ENCODE measurements at places on chromosomes 12 and 14.

- no peak for DNase-seq
Measured at GRCh38 chr12:120204171-120204570, 3.3 kb upstream of the RPLP0 start.

- no peak for DNase-seq
Measured at GRCh38 chr12:32478858-32479725, 79.7 kb downstream of the FGD4 start.

DNA sequence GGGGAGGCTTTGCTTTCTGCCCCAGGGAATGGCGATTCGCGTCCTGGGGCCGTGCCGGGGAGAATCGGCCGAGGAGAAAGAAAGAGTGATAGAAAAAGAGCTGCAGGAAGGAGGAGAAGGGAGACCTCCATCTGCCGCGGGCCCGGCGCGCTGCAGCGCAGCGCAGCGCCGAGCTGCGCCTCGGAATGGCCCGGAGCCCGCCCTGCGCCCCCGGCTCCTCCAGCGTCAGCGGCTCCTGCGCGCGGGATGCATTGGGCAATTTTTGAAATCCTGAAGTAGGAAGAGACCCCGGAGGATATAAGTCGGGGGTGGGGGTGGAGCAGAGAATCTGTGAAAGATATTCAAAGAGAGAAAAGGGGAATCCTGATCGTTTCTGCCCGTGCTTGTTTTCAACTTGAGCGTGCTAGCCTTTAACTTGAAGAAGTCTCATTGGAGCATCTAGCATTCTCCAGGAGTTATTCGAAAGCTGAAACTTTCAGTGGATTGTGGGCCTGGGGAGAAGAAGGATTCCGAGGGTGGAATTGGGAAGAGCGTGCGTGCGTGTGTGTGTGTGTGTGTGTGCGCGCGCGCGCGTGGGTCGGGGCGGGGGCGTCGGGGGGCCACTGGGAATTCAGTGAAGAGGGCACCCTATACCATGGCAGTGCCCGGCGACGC, 441 bp downstream of the PDE3A start:
- no peak for DNase-seq

GRCh38 chr12:3363608-3364007, 127.4 kb upstream of the PRMT8 start:
- DNase-seq = no peak

DNA sequence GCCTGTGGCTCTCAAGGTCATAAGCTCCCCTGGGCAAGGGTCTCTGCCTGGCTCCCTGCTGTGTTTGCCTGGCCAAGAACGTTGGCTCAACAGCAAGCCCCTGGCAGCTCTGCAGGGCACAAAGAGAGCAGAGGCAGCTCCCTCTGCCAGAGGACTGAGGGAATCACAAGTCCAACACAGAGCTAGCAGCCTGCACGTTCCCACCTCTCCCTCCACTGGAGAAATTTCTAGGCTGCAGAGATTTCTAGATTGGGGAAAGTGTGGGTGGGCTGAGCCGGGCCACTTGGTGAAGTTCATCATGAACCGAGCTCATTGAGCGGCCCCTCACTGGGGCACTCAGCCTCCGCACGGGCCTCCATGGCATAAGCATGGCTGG, 19.8 kb downstream of the ZFYVE21 start:
- DNase-seq = no peak

GRCh38 chr14:55340482-55340881, 69.3 kb downstream of the FBXO34 start:
- DNase-seq = no peak

- no peak for DNase-seq
Measured at GRCh38 chr14:63262446-63262845, 56.3 kb downstream of the GPHB5 start.
